A673 (cell line): ENCODE measurements at places on chromosomes 7 and 10. TPM values are rescaled to one million over a fixed set of nuclear protein-coding genes. Genes with fewer than 3 reads are reported as not detected.

AGR3 gene
- not detected in 2 replicates for total RNA-seq

DNAJC12 gene
- 147 and 182 TPM in 2 replicates for total RNA-seq

NXPH1 gene
- total RNA-seq, result not detected in 2 replicates

FAM25C gene
- total RNA-seq, result not detected in 2 replicates

PAPOLB gene
- total RNA-seq, result 0.17 TPM in 2 replicates
